Fibroblast of upper back skin (primary cell): ENCODE measurements at places on chromosomes 16 and 17.

- no peak for DNase-seq
Measured at GRCh38 chr17:50891577-50891989, 25.4 kb upstream of the TOB1 start.

DNA sequence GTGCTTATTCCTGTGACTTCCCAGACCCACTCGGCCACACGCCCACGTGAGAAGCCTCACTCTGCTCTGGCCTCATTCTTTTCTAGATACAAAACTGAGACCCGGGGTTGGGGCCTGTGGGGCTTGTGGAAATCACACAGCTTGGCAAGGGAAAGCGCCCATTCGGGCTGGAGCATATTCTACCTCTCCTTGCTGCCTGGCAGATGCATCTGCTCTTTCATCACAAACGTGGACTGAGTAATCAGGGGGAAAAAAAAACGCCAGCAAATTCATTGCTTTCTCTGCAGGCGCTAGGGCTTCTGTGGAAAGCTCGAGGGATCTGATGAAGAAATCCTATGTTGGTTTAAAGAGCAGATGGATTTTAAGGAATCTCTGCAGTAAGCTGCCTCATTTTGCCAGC, 44.4 kb downstream of the DNAH9 start:
- no peak for DNase-seq

DNA sequence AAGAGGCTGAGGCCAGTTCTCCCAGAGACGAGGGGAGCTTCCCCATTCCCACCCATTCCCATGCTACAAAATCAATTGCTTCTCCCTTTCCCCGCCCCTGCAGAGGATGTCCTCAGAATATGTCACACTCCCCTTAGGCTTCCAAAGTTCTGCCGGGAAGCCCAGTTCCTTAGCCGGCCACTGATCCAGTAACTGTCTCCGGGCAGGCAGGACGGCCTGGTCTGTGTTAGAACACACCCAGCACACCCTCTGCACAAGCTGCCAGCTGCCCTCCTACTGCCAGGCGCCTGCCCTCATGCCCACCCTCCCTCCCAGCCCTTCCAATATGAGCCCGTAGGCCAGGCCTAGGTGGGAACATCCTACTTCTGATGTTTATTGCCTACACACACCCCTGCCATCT, 31.1 kb downstream of the SGSM2 start:
- DNase-seq = no peak

DNA sequence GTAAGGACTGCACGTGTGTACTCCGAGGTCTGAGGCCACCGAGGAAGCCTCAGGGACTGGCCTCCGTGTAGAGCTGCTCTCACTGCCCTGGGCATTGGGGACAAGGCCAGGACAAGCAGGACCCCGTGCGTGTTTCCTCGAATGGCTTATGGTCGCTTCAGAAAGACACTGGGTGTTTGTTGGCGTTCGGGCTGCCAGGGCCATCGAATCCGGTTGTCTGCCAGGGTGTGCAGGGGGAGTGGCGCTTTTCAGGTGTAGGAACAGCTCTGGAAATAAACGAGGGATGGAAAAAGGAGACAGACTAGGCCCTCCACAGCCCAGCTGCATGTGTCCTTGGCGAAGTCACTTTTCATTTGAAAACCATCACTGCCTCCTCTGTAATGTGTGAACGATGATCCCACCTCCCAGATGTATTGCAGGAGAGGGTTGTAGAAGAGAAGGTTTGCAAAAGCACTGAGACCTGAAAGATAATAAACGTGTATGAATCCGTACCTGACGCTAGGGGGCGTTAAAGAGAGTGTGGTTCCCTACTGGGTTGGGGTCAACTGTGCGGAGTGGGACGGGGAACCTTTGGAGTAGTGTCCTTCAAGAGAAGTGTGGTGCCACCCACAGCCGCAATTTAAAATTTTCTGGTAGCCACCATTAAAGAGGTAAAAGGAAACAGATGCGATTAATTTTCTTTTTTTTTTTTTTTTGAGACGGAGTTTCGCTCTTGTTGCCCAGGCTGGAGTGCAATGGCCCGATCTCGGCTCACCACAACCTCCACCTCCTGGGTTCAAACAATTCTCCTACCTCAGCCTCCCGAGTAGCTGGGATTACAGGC, 2.1 kb upstream of the ZSCAN10 start:
- DNase-seq = peak; percentile 34

DNA sequence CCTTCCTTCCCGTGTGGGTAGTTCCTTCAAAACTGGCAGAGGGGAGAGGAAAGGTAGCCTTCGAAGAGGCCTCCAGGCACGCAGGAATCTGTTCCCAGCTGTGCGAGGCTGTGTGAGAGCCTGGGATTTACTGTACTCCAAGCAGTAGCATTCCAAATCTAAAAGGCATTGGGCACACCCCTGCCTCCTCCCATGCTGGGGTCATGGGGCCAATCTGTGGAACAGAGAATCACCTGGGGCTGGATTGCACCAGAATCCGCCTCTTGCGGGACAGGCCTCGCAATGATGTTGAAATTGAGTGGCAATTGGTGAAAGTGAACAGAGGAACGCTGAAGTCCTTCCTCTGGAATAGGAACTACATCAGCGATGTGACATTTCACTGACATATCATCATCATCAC, 72.5 kb upstream of the IRX3 start:
- DNase-seq = no peak

GRCh38 chr17:9244066-9245052, 223.0 kb downstream of the NTN1 start:
- DNase-seq = peak; percentile 57
